ENCODE measurements at places on chromosomes 6 and 20. TPM values are rescaled to one million over a fixed set of nuclear protein-coding genes. Genes with fewer than 3 reads are reported as not detected.

PTPRT gene
- total RNA-seq, result not detected

TNNC2 gene
- 0.13 TPM for total RNA-seq

F13A1 gene
- not detected for total RNA-seq

SLC4A11 gene
- 26.0 TPM for total RNA-seq
